Right atrium auricular region (tissue), 2 donors: ENCODE measurements at places on chromosomes 11 and 22.

- no peak for DNase-seq
These were observed 234.7 kb downstream of the INSC start for GRCh38 chr11:15349413-15349812.

DNA sequence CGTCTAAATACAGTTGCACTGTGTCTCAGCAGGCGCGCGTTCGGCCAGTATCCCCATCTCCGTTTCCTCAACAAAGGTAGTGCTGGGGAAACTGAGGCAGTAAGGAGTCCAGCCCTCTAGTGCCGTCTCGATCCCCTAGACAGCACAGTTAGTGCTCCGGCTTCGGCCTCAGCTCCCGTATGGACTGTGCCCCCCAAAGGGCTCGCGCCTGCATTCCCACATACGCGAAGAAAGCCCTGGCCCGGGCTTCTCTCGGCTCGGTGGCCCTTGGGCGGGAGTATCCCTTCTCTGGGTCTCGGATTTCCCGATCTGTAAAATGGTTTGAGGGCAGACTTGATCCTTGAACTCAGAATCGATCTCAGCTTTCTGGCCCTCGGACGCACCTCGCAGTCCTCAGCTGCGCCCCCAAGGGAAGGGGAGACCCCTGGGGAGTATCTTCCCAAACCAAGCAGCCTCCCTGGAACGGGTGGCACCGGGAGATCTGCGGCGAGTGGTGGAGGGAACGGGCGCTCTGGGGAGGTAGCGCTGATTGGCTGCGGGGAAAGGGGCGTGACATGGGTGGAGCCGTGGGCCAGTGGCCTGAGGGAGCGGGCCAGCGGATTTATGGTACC lies 759 bp upstream of the PEX16 start:
- peak; percentile 87 for DNase-seq

DNA sequence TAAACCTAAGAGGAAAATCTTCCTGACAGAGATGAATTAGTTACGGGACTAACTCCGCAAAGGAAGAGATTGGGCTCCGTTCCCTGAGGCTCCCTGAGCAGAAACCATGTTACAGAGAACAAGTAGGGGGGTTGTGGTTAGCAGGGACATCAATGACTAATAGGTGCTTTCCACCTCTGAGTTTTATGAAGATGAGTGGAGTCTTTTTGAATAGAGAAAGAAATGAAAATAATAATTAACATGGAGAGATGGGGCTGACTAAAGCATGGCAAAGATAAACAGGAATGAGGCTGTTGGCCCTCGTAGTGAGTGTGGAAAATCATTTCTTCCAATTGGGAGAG lies 47.5 kb upstream of the PICALM start:
- DNase-seq: no peak

GRCh38 chr11:62125881-62126280 lies 2.1 kb downstream of the INCENP start:
- no peak for DNase-seq
